ENCODE measurements at places on chromosomes 2 and 18. TPM values are rescaled to one million over a fixed set of nuclear protein-coding genes. Genes with fewer than 3 reads are reported as not detected.

The TCF4 gene
- total RNA-seq, result 344 TPM

The PLEK gene
- total RNA-seq, result 0.12 TPM

The C2orf72 gene
- total RNA-seq, result 0.29 TPM

The ACYP2 gene
- total RNA-seq, result 7.1 TPM

GRCh38 chr2:221342388-221342787, 229.7 kb downstream of the EPHA4 start:
- no peak for DNase-seq

- DNase-seq, result no peak
Measured at GRCh38 chr2:1553671-1554295, 140.5 kb downstream of the TPO start.

DNA sequence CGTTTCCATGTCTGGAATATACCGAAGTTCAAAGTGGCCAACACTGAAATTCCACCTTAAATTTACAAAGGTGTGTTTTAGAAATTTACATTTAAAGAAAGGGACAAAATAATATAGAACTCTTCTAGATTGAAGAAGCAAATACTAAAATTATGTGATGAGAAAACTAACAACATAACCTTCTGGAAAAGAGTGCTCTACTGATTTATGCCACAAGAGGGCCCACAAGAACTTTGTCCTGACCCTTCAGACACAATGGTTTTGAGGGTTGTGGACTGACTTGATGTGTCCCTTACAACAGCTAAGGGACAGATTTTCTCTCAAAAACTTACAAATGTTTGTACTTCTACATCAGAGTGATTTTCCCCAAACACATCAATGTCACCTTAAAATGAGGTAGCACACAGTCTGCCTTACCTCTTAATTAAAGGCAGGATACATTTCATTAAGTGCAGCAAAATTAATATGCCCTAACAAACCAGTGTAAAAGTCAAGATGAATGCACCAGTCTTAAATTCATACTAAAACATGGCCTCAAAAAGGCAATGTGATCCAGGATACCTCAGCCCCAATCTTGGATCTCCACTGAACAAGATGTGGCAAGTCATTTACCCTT, 36.2 kb downstream of the EIF2AK3 start:
- DNase-seq, result peak; percentile 36

DNA sequence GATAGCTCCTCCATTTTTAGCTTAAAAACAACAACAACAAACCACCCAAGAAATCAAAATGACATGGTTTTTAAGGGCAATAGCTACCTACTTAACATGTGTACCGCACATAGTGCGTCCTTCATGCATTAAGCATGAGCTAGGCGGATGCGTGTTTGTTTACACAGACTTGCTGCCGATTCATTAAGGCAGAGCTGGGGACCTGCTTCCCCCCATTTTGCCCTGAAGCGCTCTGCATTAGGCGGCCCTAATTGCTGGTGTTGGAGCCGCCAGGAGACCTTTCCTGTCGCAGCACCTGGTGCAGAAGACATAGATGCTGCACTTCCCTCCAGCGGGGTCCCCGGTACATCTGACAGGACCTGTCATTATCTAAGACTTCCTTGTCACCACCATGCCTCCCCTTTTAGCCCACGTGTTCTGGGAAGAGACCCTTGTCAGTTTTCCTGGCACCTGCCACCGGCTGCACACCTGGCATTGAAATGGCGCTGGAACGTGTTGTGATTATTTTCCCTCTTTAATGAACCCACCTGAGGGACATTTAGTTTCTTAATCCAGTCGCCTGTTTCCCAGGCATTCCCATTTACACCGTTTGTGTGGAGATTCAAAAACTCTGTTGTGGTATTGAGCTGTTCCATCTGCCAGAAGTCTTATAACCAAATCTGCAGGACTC, 261.1 kb upstream of the RAB12 start:
- no peak for DNase-seq

GRCh38 chr2:105856581-105856980, 111.9 kb downstream of the NCK2 start:
- DNase-seq, result no peak

GRCh38 chr2:46816846-46817726, 98.5 kb downstream of the MCFD2 start:
- no peak for DNase-seq

GRCh38 chr2:127407091-127407490, 11.1 kb upstream of the PROC start:
- no peak for DNase-seq

Measured in glomerular endothelial cell (primary cell).